Heart left ventricle (tissue), 16 donors: ENCODE measurements at places on chromosomes 11 and 22. TPM values are rescaled to one million over a fixed set of nuclear protein-coding genes. Genes with fewer than 3 reads are reported as not detected.

THOC5 gene
- 42.7 TPM for total RNA-seq

PLAAT4 gene
- 11.8 TPM for total RNA-seq

OR56A1 gene
- not detected for total RNA-seq

PDE3B gene
- 10.4 TPM for total RNA-seq
